ENCODE measurements at places on chromosomes 1 and 21.

DNA sequence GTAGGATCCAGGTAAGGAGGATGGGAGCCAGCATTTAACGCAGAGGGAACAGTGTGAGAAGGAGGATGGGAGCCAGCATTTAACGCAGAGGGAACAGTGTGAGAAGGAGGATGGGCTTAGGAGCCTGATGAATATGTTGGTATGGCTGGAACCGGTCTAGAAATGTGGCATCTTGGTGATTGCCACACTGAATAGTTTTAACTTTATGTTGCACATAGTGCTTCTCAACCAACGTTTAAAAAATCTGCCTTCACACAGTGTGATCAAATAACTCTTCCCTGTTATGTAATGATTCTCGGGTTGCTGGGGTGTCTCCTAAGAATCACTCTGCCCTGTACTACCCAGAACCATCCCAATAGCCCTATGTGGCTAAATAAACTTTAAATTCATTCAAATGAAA is 146.9 kb upstream of the DUSP10 start:
- DNase-seq: no peak

- DNase-seq: no peak
Observed at GRCh38 chr1:54986533-54986932, 6.1 kb downstream of the TMEM61 start.

DNA sequence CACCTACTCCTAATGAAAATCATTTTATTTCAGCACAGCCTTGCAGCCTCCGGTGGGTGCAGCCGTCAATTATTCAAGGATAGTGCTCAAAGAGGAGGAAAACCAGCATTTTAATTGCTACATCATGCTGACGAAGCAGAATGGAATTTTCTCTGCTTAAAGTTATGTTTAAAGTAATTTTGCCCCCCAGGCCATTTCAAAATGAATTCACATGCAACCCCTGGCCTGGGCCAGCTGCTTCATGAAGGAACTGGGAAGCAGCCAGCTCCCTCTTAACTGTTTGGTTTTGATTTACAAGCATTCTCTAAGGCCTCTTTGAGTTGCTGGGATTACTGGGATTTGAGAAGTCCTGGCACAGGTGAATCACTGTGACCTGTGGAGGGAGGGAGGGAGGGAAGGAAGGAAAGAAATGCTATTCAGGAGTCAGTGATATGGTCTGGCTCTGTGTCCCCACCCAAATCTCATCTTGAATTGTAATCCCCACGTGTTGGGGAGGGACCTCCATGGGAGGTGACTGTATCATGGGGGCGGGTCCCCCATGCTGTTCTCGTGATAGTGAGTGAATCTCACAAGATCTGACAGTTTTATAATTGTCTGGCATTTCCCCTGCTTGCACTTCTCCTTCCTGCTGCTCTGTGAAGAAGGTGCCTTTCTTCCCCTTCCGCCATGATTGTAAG is 66.0 kb downstream of the PGBD5 start:
- DNase-seq: no peak

GRCh38 chr1:10286244-10286643 is 75.9 kb downstream of the KIF1B start:
- DNase-seq: no peak

DNA sequence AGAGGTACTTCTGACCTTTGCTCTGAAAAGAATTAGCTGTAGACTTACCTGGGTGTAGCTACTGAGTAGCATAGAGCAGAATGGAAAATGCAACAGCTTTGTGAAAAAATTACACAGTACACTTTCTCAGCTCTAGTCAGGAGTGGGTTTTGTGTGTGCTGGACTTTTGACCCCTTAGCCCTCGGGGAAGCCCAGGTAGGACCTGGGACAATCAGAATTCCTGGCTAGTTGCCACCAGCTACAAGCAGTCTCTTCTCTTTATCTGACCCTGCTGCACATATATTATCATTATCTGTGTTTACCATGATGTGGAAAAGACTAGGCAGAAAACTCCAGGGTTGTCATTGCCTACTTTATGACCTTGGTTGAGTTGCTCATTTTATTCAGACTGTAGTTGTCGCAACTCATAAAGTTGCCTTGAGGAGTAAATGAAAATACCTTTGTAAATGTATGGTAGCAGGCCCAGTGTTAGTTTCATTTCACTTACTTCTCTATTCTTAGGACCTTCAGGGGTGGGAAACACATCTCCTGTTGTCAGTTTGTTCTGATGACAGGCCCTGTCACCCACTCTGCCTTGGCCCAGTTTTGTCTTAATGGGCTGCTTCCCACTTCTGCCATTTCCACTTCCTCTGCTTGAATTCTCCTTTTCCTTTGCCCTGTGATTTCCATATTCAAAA is 5.4 kb downstream of the NEK7 start:
- DNase-seq: no peak

DNA sequence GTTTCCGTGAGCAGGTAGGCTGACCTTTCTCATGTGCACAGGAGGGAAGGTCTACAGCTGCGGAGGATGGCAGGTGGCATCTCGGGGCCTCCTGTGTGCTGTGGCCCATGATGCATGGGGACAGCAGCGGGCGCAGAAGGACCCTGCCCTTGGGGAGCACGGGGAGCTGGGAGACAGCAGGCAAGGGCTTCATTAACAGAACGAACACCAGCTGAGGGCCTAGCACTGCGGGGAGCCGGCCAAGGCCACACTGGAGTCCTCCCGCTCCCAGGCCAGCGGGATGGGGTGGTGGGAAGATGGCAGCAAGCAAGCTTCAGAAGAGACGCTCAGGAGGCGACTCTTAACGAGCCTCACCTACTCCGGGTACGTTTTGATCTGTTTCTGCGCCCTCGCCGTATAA is 66.6 kb downstream of the SCCPDH start:
- no peak for DNase-seq

DNA sequence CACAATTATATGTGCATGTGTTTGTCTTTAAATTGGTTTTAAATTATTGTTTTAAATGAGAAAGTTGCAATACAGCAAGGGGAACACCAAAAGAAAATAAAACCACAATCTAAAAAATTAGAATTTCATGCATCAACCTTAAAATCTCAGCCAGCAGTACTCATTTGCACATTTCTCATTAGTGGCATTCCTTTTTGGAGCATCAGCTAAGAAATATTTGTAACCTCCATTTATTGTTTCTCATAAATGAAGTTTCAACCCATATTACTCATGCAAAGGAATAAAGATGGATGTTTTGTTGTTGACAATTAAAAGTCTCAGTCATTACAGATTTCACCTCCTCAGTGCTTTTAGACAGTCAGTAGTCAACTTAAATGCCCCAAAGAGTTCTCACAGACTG is 160.1 kb downstream of the TBX15 start:
- DNase-seq: no peak

DNA sequence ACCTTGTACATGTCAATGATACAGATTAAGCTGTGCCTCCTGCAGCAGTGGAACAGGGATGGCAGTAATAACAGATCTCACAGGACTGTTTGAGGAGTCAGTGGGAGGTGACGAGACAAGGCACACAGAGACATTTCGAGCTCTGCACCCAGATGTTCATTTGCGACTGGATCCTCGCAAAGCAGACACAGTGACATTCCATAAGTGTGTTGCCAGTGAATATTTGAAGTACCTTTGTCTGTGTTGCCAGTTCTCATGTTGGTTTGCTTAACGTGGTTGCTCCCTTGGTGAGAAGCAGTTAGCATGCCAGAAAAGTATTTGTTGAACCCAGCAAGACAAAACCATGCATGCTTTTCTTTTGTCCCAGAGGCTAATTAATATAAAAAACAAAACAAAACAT is 67.0 kb downstream of the NID1 start:
- no peak for DNase-seq

DNA sequence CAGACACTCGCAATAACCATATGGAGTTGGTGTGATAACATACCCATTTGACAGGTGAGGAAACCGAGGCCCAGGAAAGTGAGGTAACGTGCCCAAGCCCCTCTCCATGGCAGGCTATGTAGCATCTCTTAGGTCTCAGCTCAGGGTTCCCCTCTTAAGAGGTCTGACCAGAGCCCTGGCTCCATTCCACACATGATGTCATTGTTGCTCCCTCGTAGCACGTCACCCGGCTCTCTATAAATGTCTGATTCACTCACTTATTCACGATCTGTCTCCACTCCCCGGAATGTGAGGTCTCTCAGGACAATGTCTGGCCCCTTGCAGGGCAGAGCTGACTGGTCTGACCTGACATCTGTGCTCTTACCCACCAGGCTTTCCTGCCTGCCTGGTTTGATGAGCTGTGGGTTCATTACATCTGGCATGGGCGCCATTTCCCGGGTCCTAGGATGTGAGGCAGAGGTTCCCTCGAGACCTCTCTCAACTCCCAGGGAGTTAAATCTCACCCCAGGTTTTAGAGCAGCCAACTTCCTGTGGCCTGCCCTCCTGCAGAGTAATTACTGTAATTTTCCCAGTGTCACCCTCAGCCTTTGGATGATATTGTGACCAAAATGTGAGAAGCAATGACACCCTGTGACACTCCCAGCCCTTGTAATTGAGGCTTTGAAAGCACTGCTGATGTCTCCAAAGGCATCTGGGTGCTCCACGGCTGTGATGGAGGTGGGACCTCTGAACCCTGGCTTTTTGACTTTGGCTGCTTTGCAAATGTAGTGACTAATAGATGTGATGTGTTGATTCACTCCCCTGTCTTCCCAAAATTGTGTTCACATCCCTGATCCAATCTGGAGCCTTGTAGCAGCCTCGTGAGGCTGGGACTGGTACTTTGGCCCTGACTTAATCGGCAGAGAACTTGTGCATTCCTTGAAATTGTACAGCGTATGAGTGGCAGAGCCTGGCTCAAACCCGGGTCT is 10.6 kb downstream of the ACTL8 start:
- DNase-seq: no peak

- DNase-seq: no peak
Observed at GRCh38 chr1:223023863-223024262, 119.2 kb downstream of the TLR5 start.

- no peak for DNase-seq
Observed at GRCh38 chr1:229578168-229579058, 19.9 kb upstream of the ABCB10 start.

- no peak for DNase-seq
Observed at GRCh38 chr1:23617084-23617521, 57.8 kb upstream of the ID3 start.

GRCh38 chr1:223872308-223872901 is 26.7 kb upstream of the TP53BP2 start:
- no peak for DNase-seq

DNA sequence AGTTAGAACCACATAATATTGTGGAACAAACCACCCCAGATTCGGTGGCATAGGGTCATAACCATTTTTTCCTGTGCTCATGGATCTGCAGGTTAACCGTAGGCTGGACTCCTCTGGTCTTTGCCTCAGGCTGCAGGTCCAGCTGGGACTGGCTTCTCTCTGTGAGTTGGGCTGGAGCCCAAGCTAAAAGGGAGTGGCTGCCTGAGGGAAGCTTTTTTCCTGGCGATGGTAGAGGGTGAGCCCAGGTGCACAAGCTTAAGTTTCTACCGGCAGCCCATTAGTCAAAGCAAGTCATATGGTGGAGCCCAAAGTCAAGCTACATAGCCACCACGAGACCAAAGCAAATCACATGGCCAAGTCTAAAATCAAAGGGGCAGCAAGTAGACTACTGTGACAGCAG is 13.8 kb downstream of the EPHX4 start:
- DNase-seq: no peak

GRCh38 chr1:1436630-1437032 is 1.1 kb downstream of the VWA1 start:
- no peak for DNase-seq

DNA sequence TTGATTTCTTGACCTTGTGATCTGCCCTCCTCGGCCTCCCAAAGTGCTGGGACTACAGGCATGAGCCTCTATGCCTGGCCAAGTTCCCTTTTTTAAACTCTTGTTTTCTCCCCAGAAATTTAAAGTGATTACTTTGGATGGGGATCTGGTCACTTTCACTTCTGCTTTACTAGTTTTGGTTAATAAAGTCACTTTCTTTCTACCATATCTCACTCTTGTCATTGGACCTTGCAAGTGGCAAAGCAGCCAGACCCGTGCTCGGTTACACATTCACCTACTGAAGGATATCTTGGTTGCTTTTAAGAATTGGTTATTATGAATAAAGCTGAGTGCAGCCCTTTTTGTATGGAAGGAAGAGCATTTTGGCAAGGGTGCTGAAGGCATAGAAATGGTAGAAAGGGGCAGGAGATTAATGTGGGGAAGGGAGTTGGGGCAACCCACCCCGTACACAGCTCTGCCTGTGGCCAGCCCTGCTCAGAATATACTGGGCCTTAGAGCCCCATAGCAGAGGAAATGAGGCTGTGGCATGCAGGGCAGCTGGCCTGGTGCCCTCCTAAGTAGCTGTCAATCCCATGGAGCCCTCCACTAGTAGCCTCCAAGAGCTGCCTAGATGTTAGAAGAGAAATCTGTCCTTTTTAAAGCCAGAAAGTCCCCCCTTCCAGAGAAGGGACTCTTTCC is 40.7 kb downstream of the CD2 start:
- DNase-seq: no peak

- DNase-seq: no peak
Observed at GRCh38 chr1:88168126-88168525, 515.9 kb upstream of the PKN2 start.

- DNase-seq: no peak
Observed at GRCh38 chr1:3668585-3669300, 16.4 kb downstream of the TP73 start.

GRCh38 chr1:66271216-66271903 is 262.6 kb upstream of the SGIP1 start:
- peak; percentile 71 for DNase-seq

DNA sequence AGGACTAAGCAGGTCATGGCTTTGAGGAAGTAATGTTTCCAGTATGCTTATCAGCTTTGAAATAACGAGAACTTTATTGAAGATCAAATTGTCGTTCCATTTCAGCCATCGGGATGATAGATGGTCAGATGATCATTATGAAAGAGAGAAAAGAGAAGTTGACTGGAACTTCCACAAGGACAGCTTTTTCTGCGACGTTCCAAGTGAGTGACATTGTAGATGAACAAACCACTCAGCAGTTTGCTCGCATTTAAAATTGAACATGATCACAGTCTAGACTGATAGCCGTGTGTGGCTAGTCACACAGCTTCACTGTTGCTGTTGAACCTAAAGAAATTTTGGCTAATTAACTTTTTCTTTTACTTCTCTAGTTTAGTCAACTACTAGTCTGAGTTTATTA is 151.1 kb downstream of the TLR5 start:
- no peak for DNase-seq

- DNase-seq: no peak
Observed at GRCh38 chr1:63982201-63982600, 208.4 kb downstream of the ROR1 start.

DNA sequence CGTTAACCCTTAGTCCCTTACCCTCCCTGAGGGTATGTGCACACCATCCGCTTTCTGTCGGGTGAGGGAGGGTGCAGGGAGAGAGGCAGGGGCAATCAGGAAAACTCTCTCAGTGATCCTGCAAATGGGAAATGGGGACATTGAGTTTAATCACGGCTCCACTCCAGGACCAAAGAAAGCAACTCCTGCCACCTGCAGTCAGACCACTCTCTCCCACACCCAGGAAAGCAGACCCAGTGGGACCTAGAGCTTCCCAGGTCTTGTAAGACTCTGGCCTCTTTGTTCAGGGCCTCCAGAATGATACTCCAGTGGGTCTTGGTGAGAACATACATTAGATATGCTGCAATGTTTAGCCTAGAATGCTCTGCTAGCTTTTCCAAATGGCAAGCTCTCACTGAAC is 71.5 kb downstream of the GNG12 start:
- DNase-seq: no peak

- DNase-seq: no peak
Observed at GRCh38 chr1:188023206-188023605, 1194.5 kb downstream of the PLA2G4A start.

All from activated T-cell treated with anti-CD3 and anti-CD28 coated beads, Interleukin-2, amount 50 U/mL, for 48 hours (primary cell).